Endothelial cell of umbilical vein (primary cell): ENCODE measurements at places on chromosomes 7 and 10.
A peak's percentile ranks its signal among the peaks of the same experiment; 100 is the strongest.

DNA sequence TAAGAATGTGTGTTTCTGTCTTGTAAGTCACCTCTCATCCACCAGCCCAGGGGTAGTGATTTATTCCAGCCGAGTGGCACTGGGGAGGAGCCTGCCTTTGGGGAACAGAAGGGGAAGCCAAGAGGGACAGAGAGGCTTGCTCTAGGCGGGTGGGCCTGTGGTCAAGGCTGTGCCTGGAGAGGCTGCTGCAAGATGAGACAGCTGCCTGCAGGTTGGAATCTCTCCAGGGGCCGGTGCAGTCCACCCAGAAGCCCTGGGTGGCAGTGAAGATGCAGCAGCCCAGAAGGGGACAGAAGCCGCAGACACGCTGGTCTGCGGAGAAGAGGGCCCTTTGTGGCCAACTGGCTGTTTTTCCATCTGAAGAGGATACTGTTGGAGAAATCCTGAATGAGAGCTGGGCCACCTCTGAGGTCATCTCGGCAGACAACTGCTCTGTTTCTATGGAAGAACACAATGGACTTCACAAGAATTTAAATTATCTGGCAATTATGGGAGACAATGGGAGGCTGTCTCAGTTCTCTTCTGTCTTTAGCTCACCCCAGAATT, 175.7 kb downstream of the GFRA1 start:
- DNase-seq: no peak

DNA sequence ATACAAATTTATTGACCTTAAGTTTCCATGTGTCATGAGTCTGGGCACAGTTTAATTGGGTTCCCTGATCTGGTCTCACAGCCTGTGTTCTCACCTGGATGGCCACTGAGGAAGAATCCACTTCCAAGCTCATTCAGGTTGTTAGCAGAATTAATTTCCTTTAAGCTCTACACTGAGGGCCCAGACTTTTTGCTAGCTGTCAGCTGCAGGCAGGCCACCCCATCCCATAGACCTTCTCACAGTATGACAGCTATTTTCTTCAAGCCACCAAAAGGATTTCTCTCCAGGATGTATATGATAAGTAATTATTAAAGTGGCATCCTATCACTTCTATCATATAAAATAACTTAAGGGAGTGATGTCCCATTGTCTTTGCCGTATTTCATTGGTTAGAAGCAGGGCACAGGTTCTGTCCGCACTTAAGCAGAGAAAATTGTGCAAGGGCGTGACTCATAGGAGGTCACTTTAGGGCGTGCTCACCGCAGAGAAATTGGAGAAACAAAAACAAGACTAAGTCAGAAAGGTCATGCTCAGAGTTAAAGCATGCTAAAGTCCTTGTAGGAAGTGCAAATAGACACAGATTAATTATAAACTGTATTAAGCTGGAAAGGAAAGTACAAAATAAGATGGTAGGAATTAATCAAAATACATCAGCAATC, 109.9 kb downstream of the AHR start:
- peak; percentile 80 for DNase-seq

DNA sequence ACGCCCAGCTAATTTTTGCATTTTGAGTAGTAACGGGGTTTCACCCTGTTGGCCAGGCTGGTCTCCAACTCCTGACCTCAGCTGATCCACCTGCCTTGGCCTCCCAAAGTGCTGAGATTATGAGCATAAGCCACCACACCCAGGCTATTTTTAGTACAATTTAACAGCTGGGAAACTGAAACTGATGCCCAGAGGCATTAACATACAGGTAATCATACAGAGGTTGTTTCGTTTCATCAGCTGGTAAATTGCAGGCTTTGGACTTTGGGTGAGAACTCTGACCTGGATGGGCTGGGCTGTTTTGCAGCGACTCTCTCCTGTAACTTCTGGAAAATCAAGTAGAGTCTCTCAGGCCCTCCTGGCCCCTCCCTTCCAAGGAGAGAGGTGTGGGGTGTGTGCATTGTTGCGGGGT, 6.2 kb upstream of the ACHE start:
- DNase-seq: no peak

DNA sequence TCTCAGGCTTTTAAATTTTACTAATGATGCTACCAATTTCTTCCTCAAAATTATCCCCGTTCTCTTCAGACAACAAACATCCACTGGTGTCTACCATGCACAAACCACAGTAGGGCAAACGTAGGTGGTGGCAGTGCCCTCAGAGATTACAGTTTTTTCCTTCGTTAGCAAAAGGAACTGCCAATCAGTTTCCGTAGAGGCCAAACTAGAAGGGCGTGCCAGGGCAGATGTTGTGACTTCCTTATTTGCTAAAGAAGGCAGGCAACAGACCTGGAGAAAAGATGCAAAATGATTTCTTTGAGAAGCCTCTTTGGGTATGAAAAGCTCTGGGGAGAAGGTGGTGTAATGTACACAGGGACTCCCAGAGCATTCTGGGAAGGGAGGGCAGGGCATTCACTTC, 7.6 kb upstream of the FAM180A start:
- DNase-seq: no peak

GRCh38 chr10:42827201-42827600, 44.6 kb downstream of the BMS1 start:
- DNase-seq: no peak

- DNase-seq: no peak
Observed at GRCh38 chr7:105860793-105861192, 15.6 kb downstream of the ATXN7L1 start.
